ENCODE measurements at places on chromosomes 6 and 20.

DNA sequence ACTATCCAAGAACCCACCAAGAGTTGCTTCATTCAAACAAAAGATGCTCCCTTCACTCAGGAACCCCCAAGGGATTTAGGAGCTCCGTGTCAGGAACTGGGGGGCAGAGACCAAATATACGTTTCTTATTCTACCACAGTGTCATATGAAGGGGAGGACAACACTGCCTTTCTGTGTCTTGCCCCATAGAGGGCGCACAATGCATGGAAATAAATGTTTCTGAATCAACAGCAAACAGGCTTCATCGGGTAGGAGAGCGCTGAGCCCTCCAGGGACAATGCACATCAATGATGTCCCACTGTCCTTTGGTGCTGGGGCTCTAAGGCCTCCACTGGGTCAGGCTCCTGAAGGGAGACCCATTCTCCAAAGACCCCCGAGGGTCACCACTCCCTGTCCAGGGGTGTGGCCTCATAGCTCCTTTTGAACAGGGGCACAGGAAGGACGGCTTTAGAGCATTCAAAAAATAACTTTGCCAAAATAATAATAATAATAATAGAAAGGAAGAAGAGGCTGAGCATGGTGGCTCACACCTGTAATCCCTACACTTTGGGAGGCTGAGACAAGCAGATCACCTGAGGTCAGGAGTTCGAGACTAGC lies 31.1 kb downstream of the PLG start:
- no peak for DNase-seq

- DNase-seq = no peak
Measured at GRCh38 chr6:25485821-25486534, 166.0 kb upstream of the SCGN start.

GRCh38 chr20:37225146-37225545 lies 36.5 kb downstream of the GHRH start:
- no peak for DNase-seq

DNA sequence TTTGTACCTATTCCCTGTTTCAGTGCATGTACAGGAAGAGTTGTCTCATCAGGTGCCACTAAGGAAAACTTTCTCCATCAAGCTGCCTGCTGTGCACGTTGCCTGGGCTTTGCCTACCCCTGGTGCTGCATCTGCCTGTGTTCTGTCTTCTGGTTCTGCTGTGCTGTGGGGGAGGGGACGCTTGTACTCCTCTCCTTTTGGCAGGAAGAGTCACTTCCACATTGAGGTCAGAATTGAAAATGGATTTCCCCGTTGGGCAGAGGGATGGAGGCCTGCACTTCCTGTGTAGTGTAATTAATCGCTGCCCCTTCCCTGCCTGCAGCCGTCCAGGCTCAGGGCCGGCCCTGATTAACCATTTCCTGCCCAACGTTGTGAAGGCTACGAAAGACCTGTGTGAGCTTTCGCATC lies 153.3 kb downstream of the SCML4 start:
- no peak for DNase-seq

- DNase-seq = no peak
Measured at GRCh38 chr20:20139403-20139802, 87.1 kb downstream of the CFAP61 start.

GRCh38 chr6:108862479-108863191 lies 14.4 kb downstream of the ARMC2 start:
- no peak for DNase-seq

DNA sequence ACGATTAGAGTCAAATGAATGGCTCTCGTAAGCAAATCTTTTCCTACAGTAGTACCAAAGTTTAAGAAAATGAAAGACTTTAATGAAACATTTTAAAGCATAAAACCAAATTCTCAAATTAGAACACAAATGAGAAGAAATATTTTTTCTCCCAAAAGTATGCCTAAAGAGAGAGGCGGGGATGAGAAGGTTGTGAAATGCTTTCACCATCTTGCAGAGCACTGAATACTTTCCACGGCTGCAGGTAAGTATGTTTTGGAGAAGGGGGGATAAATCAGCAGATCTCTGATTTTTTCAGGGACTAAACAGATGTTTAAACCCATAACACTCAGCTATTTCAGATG lies 277.1 kb downstream of the ADGB start:
- DNase-seq = no peak

DNA sequence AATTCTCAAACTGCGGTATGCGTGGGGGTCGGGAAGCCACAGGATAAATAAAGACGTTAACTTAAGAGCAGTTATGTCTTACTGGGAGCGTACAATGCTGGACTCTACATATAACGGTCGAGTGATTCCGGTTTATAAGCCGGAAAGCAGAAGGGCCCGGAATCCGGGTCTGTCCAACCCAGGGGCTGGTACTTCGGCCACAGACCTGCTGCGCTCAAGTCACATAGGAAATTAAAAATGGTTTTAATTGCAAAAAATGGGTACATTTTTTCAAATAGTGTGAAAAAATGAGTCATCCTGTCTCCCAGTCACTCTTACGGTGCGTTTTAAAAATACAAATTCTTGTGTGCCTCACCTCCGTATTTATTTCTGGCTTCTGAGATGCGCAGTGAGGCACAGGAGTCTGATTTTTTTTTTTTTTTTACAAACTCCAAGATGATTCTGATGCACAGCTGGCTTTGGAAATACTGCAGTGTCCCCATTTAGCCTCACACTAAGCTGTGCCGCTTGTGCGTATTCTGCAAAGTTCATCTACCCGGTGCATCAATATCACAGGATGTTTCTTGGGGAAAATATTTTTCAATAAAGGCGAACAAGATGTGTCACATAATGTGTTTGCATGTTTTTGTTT lies 1.0 kb downstream of the PCIF1 start:
- no peak for DNase-seq

DNA sequence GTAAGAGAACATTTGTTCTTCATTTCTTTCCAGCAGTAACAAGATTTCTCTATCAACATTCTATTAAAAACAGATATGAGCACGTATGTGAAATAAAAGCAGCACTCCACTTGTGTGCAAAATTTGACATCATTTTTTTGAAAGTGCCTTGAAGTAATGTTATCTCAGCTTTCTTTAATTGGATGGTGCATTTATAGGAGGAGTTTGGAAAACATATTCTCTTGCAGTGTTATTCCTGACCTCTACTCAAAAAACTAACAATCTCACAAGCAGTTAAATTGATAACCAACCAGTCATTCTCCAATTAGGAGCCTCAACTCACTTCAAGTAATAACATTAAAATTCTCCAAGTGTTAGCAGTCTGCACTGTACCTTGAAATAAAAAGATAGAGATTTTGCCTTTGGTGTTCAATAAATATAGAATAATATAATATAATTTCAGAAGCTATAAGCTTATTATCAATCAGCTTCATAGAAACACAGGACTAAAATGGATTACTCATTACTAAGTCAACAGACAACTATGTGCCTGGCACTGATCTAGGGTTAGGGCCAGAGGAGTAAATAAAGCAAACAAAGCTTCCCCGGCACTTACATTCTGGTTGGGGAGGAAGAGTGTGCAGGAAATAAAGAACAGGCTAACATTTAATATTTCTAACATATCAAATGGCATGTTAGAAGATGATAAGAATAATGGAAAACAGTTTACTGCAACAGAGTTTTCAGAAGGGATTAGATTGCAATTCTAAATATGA lies 149.0 kb upstream of the SGK1 start:
- DNase-seq = no peak

GRCh38 chr20:48706116-48706656 lies 121.6 kb downstream of the PREX1 start:
- DNase-seq = no peak

- no peak for DNase-seq
Measured at GRCh38 chr6:2948228-2949025, 22.9 kb downstream of the SERPINB6 start.

DNA sequence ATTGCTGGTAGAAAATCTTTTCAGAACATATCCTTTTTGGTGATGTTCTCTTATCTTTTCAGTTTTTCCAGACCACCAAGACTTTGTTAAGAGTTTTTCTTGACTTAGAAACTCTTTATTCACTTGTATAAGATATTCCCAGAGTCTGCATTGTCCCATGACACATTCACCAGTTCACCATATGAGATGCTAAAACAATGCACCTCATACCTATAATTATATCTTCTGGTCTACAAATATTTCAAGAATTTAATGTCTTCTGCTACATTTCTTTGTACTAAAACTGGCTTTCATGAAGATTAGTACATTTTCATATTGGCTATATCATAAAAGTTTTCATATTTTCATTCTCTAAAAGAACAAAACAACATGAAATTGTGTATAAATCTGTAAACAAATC lies 111.3 kb downstream of the ADGRG6 start:
- no peak for DNase-seq

DNA sequence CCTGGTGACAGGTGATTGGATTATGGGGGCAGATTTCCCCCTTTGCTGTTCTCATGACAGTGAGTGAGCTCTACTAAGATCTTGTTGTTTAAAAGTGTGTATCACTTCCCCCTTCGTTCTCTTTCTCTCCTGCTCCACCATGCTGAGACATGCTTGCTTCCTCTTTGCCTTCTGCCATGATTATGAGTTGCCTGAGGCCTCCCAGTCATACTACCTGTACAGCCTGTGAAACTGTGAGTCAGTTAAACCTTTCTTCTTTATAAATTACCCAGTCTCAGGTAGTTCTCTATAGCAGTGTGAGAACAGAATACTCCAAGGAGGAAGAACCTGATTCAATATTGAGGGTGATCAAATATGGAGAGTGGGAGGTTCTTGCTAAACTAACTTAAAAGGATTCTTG lies 724.9 kb downstream of the DOK5 start:
- DNase-seq = no peak

GRCh38 chr20:1185316-1185741 lies 548 bp upstream of the TMEM74B start:
- DNase-seq = no peak

DNA sequence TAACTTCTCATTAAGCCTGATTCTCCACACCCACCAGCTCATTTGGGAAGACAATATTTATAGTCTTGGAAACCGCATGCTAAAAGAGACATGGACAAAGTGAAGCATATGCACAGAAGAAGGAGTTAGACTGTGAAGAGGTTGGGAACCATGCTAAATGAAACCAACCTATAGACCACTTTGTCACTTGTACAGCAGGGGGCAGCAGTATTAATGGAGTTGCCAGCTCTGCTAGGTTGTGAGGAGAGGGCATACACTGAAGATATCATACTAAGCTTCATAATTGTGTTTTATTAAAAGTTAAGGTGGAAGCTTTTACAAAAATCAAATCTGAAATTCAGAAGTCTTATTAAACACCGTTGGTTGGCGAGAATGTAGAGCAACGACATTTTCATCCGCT lies 38.3 kb upstream of the HMGCLL1 start:
- no peak for DNase-seq

DNA sequence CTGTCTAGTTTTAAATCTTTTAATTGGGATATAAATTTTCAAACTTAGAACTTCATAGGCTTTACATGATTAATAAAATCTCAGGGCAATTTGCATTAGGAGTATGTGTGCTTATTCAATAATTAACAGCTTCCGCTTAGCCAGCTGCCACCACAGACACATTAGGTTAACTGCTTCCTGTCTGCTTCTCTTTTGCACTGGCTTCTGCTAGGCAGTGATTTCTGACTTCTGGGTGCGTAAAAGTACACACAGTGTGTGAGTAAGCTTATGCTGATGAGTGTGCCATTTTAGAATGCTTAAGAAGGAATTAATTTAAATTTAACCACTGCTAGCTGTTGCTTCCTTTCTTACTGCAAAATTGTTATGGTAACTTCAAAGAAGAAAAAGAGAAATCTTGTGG lies 73.9 kb downstream of the F13A1 start:
- no peak for DNase-seq

- DNase-seq = no peak
Measured at GRCh38 chr6:108914235-108915022, 66.2 kb downstream of the ARMC2 start.
